ENCODE measurements at places on chromosomes 6 and 20.

DNA sequence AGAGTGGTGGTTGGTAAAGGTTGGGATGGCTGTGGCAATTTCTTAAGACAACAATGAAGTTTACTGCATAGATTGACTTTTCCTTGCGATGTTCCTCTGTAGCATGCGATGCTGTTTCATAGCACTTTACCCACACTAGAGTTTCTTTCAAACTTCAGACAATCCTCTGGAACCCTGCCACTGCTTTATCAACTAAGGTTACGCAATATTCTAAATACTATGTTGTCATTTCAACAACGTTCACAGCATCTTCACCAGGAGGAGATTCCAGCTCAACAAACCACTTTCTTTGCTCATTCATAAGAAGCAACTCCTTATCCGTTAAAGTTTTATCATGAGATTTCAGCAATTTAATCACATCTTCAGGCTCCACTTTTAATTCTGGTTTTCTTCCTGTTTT is 161.2 kb upstream of the NRSN1 start:
- DNase-seq: no peak

GRCh38 chr6:160142115-160142715 is 20.6 kb downstream of the SLC22A1 start:
- DNase-seq: no peak

DNA sequence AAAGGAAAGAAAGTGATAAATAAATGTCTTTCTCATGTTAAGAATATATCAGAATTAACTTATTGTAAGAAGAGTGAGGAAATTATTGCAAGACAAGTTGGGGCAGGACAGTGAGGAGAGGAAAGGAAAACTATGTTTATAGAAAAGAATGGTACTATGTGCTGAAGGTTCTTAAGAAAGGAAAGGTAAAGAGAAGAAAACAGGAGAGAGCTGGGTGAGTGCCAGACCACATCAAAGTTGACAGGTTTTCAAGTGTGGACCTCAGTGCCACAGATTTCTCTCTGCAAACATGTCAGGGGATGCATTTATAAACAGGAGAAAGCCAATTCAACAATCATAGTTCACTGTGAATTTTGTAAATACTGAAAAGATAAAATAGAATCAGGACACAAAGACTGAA is 439.2 kb downstream of the PKHD1 start:
- no peak for DNase-seq

- no peak for DNase-seq
Observed at GRCh38 chr6:129793447-129793846, 67.7 kb downstream of the TMEM244 start.

DNA sequence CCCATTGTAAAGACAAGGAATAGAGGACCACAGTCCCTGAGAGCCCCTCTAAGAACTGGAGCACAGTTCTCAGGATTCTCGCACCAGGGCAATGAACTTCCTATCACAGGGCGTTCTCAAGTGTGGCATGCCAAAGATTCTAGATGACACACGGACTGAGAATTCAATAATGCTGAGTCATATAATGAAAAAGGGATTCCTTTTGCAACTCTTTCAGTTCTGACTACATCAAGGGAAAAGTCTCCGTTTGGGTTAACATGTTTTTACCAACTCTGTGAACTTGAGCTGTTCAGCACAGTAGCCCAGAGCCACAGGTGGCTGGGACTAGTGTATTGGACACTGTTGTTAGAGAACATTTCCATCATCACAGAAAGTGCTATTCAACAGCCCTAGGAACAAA is 3.4 kb downstream of the MED20 start:
- DNase-seq: peak; percentile 86

DNA sequence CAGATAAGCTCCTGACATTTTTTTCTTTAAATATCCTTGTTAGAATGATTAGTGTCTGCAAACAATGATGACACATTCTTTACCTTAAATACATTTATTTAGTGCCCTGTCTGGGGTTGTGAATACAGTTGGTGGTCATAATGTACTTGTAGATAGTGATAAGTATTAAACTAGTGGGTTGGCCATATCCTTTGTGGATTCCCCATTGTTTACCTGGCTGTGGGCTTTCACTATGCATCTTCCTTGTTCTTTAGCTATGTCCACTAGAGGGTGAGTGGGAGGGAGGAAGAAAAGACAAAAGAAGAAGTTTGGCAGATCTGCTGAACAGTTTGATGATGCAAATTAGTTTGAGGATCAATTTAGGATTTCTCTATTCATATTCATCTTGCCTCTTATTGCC is 15.7 kb downstream of the HS3ST5 start:
- DNase-seq: no peak

DNA sequence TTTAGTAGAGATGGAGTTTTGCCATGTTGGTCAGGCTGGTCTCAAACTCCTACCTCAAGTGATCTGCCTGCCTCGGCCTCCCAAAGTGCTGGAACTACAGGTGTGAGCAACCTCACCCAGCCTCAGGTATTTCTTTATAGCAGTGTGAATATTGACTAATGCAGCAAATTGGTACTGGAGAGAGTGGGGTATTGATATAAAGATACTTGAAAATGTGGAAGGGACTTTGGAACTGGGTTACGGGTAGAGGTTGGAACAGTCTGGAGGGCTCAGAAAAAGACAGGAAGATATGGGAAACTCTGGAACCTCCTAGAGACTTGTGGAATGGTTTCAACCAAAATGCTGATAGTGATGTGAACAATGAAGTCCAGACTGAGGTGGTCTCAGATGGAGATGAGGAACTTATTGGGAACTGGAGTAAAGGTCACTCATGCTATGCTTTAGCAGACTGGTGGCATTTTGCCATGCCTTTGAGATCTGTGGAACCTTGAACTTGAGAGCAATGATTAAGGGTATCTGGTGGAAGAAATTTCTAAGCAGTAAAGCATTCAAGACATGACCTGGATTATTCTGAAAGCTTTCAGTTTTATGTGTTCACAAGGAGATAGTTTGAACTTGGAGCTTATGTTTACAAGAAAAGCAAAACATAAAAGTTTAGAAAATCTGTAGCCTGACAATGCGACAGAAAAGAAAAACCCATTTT is 127.2 kb downstream of the DTNBP1 start:
- no peak for DNase-seq

GRCh38 chr6:111848262-111848812 is 24.9 kb downstream of the FYN start:
- no peak for DNase-seq

- DNase-seq: peak; percentile 3
Observed at GRCh38 chr6:49744259-49744658, at the start of gene CRISP3. TSS of gene CRISP3 (minus strand) at chr6:49744388. CDS start at chr6:49744367, 21 bp downstream.

- no peak for DNase-seq
Observed at GRCh38 chr6:107495196-107495643, 5.3 kb downstream of the SOBP start.

DNA sequence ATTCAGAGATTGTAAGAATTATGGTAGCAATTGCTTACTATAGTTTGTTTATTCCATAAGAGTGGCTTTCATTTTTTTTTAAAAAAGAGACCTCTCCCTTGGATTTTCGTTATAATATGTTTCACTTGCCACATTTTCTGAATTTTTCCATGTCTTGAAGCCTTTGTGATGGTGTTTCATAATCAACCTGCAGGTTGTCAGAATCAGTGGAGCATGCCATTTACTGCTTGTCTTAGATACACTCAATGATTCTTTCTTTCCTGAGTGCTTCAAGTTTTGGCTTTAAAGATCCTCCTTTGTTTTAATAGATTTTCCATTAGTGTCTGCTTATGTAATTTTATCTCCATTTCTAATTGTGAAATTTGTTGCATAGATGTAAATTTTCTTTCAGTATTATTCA is 31.2 kb downstream of the KCNQ5 start:
- no peak for DNase-seq

- DNase-seq: no peak
Observed at GRCh38 chr6:25147223-25147622, 132.0 kb upstream of the CARMIL1 start.

GRCh38 chr6:25014791-25015560 is 79.2 kb upstream of the RIPOR2 start:
- no peak for DNase-seq
